ENCODE measurements at places on chromosomes 5 and 9. TPM values are rescaled to one million over a fixed set of nuclear protein-coding genes. Genes with fewer than 3 reads are reported as not detected.
A peak's percentile ranks its signal among the peaks of the same experiment; 100 is the strongest.

C1QTNF3 gene
- total RNA-seq = 1.8 TPM

TYRP1 gene
- total RNA-seq = not detected

NXNL2 gene
- not detected for total RNA-seq

KCNV2 gene
- not detected for total RNA-seq

TAF11L10 gene
- total RNA-seq = not detected

PDLIM4 gene
- total RNA-seq = 0.31 TPM

DMGDH gene
- not detected for total RNA-seq

DNA sequence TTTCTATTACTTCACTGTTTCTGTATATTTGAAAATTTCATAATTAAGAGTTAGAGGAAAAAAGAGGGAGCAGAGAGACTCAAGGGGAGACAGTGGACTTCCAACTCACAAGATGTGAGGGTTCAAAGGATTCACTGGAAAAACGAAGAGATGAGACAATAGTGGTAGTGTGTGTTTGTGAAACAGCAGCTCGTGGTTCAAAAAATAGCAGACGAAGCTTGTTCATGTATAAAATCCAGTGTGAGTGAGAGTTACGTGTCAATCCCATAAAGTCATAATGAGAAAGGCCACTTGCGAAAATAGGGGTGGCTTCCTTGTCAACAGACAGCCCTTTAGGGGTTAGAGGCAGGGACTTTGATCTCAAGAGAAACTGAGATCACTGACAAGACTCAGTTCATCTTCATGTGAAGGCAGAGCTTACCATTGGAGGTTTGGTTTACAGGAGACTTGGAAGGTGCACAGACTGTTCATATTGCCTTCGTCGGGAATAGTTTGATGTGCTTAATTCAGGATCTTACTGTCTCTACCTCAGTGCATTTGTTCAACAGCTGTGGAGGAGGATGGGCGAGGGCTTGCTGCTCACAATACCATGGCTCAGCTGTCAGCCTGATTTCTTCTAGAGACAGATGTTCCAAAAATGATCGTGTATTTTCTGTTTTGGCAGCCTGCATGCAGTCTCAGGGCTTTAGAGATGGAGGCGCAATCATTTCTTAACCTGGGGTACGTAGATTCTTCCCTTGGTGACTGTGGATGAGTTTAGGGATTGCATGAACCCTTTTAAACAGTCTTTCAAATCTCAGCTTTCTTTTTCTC is 105.7 kb upstream of the KLF9 start:
- DNase-seq = no peak

DNA sequence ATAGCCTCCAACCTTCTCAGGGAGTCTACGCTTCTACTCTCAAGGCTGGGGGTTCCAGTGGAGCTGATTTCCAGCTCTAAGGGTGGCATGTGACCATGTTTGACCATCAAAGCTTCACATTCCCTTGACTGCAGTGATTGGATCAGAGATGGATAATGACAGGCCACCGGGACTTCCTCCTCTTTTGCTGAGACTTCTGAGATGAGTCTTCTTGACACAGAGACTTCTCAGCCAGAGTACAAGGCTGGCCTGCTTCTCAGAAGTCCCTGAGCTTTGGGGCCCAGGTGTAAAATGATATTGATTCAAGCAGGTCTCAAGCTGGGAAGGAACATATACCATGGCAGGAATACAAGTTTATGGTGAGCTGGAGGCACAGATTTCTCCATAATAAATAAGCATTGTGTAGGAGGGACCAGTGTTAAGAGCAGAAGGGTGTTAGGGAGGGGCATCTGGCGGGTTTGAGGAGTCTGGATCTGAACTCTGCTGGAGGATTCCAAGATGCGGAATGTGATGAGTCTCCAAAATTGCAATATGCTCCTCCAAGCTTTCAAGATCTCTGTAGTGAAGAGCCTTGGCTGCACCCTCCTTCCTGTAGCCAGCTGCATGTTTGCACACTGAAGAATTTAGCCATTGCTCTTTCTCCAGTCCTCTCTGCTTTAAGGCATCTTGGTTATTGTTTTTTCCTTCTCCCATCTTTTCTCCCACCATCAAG is 41.7 kb upstream of the HSD17B4 start:
- DNase-seq = no peak

DNA sequence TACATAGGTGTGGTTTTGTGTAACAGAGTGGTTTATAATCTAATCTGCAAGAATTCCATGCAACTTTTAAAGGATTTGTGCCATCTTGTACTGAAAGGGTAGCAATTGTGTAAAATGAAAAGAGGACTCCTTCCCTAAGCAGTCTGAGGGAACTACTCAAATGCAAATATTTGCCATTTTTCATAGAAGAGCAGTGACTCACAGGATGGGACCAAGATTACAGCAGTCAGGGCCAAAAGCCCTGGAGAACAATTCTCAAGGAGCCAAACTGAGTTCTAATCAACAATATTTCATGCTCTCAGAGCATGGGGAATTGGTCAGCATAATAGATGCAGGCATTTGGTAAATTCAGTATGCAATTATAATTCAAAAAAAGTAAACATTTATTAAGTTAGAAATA is 495.8 kb downstream of the CHSY3 start:
- DNase-seq = no peak

DNA sequence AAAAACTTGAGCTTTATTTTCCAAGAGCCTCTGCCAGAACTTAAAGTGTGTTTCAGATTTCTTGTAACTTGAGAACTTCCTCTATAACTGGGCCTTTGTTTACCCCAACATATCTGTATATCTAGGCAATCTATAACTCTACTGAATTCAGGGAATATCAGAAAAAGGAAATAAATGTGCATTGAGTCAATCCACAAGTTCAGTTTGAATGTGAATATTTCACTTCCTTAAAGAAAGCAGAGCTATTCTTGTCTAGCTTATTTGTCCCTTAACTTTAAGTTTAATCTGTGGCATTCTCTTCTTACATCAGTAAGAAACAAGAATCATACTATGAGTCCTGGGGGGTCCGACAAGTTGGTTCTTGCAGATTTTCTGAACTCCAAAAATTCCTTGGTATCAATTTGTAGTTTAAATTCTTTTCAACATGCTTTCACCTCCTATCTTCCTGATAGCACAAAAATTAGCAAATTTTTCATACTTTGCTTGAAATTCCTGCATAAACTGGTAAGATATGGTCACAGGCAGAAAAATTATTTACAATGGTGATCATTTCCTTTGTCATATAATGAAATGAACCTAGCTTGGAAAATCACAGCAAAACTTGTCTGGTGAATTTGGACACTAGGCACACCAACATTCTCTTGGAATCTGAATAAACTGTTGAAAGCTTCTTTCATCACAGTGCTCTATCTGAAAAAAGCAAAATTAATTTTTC is 19.8 kb upstream of the ITGA1 start:
- no peak for DNase-seq

DNA sequence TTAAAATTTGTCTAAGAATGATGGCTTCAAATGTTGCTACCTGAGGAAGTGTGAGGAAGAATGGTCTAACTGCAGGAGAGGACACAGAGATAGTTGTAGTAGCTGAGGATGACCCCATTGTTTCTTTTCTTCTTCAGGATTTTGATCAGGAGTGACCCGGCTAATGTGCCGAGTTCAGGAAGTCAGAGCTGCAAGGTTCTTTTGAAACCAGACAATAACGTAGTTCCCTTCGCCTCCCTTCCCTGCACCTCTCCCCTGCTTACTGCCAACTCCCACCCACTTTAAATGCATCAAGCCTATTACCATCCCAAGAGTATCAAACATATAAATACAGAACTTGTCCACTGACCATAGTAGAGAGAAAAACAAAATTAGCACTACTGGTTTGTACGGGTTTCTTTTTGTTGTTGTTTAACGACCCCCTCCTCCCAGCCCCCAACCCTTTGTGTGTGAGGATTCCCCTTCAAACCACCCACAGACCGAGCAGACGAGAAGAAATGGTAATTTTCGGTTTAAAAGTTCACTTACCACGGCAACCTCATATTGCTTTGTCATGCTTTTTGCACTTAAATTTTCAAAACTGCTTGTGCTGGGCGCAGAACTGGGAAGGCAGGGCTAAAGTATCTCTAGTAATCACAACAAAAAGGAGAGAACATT is 23.5 kb upstream of the ELAVL2 start:
- no peak for DNase-seq

- peak; percentile 36 for DNase-seq
Observed at GRCh38 chr9:107213561-107214028, 69.5 kb upstream of the RAD23B start.

DNA sequence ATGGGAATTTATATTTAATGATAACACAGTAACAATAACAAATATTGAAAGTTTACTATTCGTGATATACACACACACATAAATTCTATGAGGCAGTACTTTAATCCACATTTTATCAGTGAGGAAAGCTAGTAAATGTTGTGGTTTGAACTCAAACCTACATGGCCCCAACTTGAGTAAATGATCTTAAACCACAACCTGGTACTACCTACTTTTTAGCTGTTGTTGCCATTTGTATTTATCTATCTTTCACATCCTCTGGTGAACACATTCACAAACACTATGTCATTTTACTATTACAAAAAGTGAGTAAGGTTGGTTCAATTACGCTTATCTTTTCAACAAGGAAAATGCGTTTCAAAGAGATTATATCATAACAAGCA is 186.1 kb downstream of the SMC2 start:
- DNase-seq = no peak

- no peak for DNase-seq
Observed at GRCh38 chr9:75539523-75539922, 350.9 kb upstream of the PCSK5 start.

DNA sequence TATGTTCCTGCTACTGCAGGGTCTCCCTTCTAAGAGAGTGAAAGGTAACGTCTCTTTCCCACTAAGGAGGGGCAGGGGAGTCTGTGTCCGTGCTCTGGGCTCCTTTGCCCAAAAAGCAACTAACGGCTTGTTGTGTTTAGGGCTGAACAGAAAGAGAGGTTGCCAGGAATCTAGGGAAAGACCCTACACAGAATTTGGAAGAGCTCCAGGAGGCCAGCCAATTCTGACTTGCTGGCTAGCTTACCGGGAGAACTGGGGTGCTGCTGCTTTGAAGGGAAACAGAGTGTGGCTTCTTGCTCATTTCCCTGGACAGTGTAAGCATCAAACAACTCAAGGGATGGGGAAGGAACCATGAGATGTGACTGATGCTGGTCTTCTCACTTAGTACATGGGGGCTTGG is 176.1 kb downstream of the GADD45G start:
- DNase-seq = no peak

DNA sequence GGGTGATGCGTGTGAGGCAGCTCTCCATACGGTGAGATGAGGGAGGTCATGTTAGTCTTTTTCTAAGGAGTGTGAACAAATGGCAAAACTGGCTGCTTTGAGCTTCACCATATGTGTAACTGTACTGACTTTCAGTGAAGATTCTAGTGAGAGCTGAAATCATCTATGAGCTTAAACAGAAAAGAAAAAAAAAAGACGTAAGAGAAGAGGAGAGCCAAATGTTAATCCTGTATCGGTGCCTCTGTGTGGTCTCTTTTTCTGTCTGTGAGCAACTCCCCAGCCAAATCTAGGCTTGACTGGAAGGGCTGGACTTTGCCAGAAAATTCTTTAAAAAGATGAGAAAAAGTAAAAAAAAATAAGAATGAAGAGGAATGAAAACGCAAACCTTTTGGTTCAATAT is 209.7 kb upstream of the TUT7 start:
- no peak for DNase-seq

- DNase-seq = no peak
Observed at GRCh38 chr9:4983601-4984165, 1.4 kb upstream of the JAK2 start.

DNA sequence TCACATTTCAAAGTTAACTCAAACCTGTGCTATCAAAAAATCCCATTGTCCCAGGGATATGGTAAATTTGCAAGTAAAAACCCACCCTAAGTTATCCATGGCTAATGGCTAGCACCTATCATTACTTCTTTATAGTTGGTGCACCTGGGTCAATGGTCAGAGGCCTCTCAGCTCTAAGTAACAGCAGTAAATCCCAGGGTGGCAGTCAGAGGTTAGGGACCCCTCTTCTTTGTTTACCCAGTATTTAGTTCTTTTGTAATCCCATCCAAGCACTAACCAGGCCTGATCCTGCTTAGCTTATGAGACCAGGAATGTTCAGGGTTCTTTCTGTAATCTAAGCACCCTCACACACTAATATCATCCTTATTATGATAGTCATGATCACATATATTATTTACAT is 52.1 kb upstream of the WWC1 start:
- DNase-seq = no peak

DNA sequence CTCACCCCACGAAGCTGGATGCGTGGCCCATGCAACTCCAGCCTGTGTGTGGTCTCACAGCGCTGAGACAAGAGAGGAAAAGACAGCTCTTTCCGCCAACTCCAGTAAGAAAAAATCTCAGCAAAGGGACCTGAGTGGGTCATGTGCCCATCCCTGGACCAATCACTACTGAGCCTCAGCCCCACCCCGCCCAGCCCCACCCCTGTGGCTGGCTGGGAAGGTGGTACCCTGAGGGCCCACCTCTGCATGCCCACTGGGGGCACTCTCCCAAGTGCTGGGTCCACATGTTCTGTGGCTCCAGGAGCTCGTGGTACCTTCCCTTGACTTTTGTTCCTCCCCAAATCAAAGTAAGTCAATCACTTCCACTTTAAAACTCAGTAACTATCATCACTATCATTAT is 105.1 kb upstream of the SMIM23 start:
- no peak for DNase-seq

- no peak for DNase-seq
Observed at GRCh38 chr5:178206166-178207101, 2.1 kb downstream of the HNRNPAB start.

DNA sequence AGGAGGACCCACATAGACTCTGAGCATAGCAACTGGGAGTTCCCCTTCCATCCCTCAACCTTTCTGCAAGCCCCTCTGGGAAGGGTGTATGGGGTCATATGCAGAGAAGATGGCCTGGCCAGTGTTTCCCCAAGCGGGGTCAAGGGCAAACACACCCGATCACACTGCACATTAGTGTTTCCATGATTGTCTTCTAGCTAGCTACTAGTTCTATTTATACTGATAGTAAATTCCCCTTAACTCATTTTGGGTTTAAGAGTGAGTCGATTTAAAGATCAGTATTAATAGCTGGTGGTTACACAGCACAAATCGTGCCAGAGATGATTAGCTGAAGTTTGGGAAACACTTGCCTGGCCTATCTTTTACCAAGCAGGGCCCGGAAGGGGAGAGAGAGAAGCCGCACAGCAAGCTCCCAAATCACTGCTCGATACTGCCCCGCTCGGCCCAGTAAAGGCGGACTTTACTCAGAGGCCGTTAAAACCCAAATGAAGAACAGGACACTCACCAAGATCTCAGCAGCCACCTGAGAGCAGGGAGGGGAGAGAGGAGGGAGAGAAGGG is 29.4 kb upstream of the TNIP1 start:
- no peak for DNase-seq

GRCh38 chr5:73818357-73818756 is 192.4 kb downstream of the ARHGEF28 start:
- no peak for DNase-seq

GRCh38 chr9:110152704-110153374 is 55.1 kb downstream of the C9orf152 start:
- DNase-seq = no peak

DNA sequence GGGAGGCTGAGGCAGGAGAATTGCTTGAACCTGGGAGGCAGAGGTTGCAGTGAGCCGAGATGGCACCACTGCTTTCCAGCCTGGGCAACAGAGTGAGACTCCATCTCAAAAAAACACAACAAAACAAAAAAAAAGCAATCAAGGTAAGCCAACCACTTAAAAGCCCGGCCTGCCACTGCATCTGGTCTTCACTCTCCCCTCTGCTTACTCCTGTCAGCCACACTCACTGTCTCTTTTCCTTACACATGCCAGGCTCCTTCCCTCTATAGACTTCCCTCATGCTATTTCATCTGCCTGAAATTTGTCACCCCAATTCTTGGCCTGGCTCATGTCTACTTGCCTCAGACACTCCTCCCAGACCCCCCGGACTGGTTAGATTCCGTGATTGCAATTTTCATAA is 17.6 kb upstream of the LIFR start:
- no peak for DNase-seq
